ENCODE measurements at places on chromosomes 5 and 9. TPM values are rescaled to one million over a fixed set of nuclear protein-coding genes. Genes with fewer than 3 reads are reported as not detected.
A peak's percentile ranks its signal among the peaks of the same experiment; 100 is the strongest.

The SPINK6 gene
- total RNA-seq: 1.9 TPM

The FOXD4L6 gene
- total RNA-seq: 0.69 TPM

The THOC3 gene
- total RNA-seq: 54.2 TPM

The FCN2 gene
- not detected for total RNA-seq

The DAB2IP gene
- total RNA-seq: 17.0 TPM

The SLC12A7 gene
- total RNA-seq: 8.1 TPM

The IL33 gene
- not detected for total RNA-seq

The DNAH5 gene
- total RNA-seq: 0.05 TPM

GRCh38 chr5:40080191-40080590 is 599.5 kb upstream of the PTGER4 start:
- no peak for DNase-seq

DNA sequence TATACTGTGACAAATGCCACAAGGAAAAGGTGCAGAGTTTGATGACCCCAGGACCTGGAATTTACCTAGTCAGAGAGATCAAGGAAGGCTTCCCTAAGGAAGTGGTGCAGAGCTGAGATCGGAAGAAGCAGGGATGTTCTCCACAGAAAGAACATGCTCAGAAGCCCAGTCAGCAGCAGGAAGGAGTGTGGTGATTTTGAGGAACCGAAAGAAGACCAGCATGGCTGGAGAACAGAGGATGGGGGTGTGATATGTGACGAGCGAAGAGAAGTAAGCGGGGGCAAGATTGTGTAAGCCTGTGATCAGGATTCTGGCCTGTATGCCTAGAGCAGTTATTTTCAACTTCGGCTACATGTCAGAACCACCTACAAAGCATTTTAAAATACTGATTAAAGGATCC is 18.7 kb upstream of the PIK3R1 start:
- DNase-seq: no peak

DNA sequence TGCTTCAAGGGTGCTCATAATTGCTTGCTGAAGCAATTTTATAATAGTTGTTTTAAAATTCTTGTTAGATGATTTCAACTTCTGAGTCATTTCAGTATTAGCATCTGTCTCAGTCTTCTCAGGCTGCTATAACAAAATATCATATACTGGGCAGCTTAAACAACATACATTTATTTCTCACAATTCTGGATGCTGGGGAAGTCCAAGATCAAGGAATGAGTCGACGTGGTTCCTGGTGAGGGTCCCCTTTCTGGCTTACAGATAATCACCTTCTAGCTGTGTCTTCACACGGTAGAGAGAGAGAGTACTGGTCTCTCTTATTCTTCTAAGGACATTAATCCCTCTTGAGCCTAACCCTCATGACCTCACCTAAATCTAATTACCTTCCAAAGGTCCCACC is 160.4 kb downstream of the SIL1 start:
- DNase-seq: no peak

DNA sequence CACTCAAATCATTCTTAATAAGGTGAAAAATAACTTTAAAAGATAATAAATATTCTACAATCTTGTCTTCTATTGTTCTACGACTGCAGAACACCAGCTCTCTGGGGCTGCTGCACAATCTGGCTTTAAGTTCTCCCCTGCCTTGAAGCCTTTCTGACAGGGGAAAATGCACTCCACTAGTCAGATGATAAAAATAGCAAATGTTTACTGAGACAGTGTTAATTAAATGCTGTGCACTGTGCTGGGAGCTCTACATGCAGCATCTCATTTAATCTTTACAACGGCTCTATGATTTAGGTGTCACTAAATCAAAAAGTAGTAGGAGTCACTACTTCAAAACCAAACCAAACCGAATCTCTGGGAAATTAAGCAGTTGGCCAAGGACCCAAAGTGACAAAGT is 132.7 kb downstream of the SLIT3 start:
- DNase-seq: no peak

GRCh38 chr9:98906273-98907040 is 37.2 kb upstream of the COL15A1 start:
- no peak for DNase-seq

- no peak for DNase-seq
Observed at GRCh38 chr5:86964889-86965288, 302.8 kb upstream of the RASA1 start.

GRCh38 chr5:179981636-179982035 is 73.9 kb upstream of the TBC1D9B start:
- DNase-seq: no peak

GRCh38 chr5:181242031-181242451 is 1.7 kb downstream of the RACK1 start:
- DNase-seq: peak; percentile 56

DNA sequence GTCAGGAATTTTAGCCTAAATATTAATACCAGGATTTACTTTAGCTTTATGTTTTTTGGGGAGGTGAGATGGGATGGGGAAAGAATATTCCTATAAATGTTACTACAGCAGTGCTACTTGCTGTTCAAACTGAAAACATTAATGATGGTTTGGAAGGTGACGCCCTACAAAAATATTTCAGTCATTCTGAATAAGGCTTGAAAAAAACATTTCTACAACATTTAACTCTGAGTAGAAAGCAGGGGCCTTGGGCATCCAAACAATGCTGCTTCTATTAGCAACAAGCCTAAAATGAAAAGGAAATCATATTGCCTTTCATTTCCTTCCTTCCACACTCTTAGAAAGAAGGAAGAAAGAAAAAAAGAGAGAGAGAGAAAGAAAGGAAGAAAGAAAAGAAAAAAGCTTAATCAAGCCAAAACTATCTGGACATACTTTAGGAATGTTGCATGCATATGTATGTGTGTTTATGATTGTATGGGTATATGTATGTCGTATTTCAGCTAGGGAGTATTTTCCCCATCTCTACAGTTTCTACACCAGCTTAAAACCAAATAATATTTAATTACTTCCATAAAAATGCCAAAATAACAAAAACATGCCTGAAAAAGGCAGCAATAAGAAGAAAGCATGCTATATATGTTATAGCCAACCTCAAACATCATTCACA is 16.3 kb upstream of the DAB2 start:
- no peak for DNase-seq

GRCh38 chr5:43543434-43543833 is 13.4 kb downstream of the PAIP1 start:
- peak; percentile 8 for DNase-seq

DNA sequence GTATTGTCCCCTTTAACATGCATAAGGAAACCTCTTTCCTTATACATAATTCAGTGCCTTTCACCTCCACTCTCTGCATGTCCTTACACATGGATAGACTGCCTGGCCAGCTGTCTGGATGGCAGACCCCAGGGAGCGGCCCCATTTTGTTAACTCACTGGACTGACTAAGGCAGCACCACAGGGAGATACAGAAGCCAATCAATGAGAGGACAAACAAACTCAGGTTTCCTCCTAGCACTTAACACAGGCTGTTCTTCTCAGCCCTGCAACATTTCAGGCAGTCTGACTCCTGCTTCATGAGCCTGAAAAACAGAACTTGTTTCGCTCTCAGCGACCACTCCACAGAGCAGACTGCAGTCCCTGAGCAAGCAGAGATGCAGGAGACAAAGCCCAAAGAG is 135.4 kb upstream of the RASEF start:
- DNase-seq: no peak

DNA sequence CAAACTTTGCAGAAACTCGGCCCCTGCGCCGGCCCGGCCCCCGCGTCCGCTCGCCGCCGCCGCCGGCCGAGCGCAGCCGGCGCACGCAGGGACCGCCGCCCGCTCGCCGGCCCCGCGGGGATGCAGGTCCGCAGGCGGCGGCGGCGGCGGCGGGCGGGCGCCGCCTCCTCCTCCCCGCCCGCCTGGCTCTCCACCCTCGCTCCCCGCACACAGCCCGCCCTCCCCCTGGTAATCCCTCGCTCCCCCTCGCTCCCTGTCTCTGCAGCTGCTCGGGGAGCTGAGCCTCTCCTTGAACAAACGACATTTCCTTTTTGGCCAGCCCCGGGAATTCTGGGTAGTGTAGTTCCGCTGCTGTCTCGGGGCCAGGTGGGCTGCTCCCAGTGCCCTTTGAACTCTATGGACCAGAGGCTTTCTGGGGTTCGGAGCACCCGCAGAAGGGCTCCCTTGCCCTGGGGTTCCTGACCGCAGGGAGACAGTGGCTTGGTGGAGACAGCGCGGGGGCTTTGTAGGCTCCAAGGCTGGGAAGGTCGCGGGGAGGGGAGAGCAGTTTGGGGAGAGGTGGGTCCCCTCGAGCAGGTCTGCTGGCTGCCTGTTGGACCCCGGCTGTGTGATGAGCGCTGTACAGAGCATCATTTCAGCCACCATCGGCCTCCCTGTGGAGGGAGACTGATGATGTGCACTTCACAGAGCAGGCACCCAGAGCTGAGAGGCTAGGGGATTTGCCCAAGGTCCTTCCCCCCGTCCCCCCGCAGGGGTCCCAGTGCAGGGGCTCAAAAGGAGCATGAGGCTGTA is 1.8 kb upstream of the FAM78A start:
- DNase-seq: peak; percentile 69

- peak; percentile 42 for DNase-seq
Observed at GRCh38 chr9:24590432-24590831, 44.7 kb upstream of the IZUMO3 start.

DNA sequence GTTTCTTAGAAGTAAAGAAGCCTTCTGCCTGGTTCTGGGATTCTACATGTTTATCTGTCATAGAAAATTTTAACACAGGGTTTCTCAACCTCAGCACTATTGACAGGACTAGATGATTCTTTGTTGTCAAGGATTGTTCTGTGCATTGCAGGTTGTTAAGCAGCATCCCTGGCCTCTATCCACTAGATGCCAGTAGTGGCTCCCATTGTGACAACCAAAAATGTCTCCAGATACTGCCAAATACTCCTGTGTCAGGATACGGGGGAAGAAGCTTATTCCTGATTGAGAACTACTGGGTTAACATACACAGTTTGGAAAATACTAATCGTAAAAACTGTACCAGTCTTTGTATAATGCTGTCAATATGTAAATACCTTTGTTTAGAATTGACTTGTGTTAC is 167.1 kb downstream of the NIPBL start:
- DNase-seq: peak; percentile 2

GRCh38 chr9:130555968-130556367 is 23.4 kb upstream of the FUBP3 start:
- peak; percentile 87 for DNase-seq

- no peak for DNase-seq
Observed at GRCh38 chr9:87889882-87890252, 7.2 kb downstream of the SPATA31E1 start.

DNA sequence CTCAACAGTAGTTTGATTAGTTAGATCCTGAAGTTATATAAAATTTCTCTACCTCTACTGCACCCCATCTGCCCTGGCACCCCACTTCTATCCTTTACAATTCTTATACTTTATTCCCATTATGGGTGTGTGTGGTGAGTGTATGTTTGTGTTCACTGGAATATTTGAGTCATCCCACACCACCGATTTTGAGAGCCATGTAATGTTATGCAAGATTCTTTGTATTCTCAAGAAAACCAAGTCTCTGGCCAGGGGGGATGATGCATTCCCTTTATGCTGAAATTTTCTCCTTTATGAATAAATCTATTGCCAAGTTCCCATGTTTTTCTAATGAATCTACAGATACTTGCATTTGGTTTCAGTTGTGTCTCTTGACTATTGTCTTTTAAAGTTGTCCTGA is 266.8 kb downstream of the ARHGEF28 start:
- peak; percentile 89 for DNase-seq

GRCh38 chr9:13234932-13235331 is 44.6 kb downstream of the MPDZ start:
- DNase-seq: no peak

DNA sequence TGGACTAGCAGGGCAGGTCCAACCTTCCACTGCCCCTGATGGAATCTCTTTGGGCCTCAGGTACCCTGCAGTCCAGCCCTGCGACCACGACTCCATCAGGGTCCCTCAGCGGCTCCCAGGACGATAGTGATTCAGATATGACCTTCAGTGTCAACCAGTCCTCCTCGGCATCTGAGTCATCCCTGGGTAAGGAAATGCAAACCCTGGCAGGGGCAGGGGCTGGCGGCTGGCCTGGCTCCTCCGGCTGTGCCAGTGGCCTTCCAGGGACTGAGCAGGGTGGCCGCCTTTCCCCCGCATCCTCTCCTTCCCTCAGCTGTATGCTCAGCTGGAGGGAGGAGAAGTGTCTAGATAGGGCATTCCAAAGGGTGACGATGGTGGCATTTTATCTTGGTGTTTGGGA is 45.0 kb downstream of the NEURL1B start:
- DNase-seq: peak; percentile 24
